ENCODE measurements at places on chromosomes 2 and 18. TPM values are rescaled to one million over a fixed set of nuclear protein-coding genes. Genes with fewer than 3 reads are reported as not detected.

DNA sequence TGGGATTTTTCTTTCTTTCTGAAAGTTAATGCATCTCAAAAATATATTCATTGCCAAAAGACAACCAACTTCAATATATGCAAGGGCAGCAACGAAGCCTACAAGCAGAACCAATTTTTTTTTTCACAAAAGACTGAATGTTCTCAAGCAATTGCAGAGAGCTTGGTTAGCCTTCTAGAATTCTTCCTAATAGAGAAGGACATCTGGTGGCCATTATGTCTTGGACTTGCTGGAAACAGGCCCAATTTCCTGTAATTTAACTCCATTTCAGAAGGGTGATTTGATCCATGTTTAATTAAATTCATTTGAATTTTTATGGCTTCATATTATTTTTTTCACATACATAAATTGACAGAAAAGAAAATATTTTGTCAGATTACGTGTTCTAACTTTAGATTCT lies 208.0 kb downstream of the TPGS2 start:
- no peak for DNase-seq

CABYR gene
- 0.61 TPM for total RNA-seq

DNA sequence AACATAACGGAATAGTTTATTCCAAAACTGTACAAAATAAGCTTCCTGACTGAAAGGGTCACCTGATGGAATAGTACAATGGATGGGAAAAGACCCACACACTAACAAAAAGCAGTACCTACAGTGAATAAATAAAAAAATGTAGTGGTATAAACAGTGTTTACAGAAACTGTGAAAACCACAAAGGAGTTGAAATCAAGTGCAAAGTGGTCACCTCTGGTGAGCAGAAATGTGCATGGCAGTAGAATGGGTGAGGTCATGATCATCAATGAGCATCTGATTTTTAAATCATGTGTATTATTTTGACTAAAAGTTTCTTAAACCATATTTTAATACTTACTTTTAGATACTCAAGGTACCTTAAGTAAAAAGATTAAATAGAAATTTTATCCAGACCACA lies 11.4 kb downstream of the WDSUB1 start:
- no peak for DNase-seq

RASGRP3 gene
- total RNA-seq, result 0.53 TPM

DNA sequence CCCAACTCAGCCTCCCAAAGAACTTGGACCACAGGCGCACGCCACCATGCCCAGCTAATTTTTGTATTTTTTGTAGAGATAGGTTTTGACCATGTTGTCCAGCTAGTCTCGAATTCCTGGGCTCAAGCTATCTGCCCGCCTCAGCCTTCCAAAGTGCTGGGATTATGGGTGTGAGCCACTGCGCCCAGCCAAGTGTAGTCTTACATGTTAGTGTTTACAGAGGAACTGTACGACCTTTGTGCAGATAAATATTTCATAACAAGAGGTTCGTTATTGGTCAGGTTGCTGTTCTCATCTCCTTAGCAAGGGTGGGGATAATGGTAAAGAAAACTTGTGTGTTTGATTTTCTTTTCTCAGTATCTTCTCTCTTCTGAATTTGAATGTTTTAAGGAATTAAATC lies 46.5 kb downstream of the RALBP1 start:
- DNase-seq, result no peak

RPRM gene
- 0.95 TPM for total RNA-seq

PDCD1 gene
- 1.3 TPM for total RNA-seq

CYRIA gene
- total RNA-seq, result 2.3 TPM

GTF2A1L gene
- total RNA-seq, result 0.22 TPM

Measured in esophagus squamous epithelium (tissue), 5 donors.